ENCODE measurements at places on chromosomes 4 and X.
A peak's percentile ranks its signal among the peaks of the same experiment; 100 is the strongest.

- DNase-seq: no peak
These were observed 5.1 kb downstream of the TIMP1 start for GRCh38 chrX:47587091-47587891.

DNA sequence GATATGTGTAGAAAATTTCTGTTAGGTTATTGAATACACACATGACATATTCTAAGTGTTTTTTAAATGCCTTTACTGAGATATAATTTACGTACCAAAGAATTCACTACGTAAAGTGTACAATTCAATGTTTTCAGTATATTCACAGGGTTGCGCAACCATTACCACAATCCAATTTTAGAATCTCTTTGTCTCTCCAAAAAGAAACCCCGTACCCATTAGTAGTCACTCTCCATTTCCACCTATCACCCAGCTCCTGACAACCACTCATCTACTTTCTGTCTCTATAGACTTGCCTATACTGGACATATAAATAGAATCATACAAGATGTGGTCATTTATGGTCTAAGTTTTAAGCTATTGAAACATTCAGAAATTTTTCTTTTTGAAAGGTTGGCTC, 53.0 kb upstream of the FBXW7 start:
- DNase-seq: no peak

DNA sequence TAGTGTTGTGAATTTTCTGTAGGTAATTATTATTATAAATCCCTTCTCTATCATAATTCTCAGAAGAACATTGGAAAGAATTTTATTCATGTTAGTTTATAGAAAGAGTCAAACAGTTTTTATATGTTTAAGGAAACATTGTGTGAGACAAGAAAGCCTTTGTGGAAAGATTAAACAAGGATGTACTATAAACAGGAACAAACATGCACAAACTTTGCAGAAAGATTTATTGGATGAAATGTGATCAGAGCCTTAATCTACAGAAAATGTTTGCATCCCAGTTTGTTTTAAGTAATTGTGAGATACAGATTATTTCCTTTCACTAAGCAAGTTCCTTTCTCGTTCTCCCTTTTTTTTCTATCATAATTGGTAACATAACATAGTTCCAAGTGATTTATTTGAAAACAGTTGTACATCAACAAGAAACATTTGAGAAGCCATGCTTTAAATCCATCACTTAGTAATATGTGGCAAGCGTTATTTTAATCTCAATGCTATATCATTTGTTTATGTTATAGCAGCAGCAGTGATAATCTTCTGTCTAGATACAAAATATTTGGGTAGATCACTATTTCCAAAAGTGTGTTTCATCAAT, 129.4 kb downstream of the SLC4A4 start:
- no peak for DNase-seq

- DNase-seq: no peak
These were observed 542.3 kb upstream of the GRIA3 start for GRCh38 chrX:122641826-122642225.

- no peak for DNase-seq
These were observed 111.7 kb downstream of the STK32B start for GRCh38 chr4:5162909-5163508.

- DNase-seq: no peak
These were observed 111.6 kb downstream of the FAM53A start for GRCh38 chr4:1572521-1572920.

GRCh38 chrX:57070185-57070984, 51.0 kb downstream of the SPIN2B start:
- no peak for DNase-seq

- DNase-seq: no peak
These were observed 795.3 kb upstream of the AADAT start for GRCh38 chr4:170884969-170885570.

GRCh38 chr4:104494822-104495559, at the start of gene CXXC4:
Gene CXXC4, minus strand, starts transcription at chr4:104494894. Its CDS starts 3,092 bp downstream, at chr4:104491802.
- no peak for DNase-seq

DNA sequence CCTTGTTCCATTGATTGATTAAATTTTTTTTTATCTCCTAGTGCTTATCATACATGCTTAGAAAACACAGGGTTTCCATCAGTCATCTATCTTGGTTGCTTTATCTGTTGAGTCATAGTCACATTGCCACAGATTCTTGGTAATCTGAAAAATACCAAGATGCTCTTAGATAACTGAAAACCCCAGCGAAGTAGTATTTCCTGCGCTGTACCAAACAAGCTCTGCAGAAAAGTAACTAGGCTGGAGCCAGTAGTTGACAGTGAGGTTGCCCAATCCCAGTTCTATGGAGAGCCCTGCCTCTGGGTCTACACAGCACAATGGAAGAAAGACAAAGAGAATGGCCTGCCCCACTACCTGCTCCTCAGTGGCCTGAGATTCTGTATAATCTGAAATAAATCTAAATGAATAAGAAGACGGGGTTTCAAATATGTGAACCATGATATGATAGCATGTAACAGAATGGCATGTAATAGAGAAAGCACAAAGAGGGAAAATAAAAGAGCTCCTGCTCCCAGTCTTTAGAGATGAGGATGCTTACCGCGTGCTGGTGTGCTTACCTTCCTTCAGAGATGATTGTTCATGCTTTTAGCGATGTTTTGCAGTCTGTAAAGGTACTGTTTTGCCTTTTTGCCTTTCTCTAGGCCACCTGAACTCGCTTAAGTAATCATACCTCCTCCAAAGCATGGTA, 55.3 kb upstream of the RAPGEF2 start:
- DNase-seq: peak; percentile 93

- no peak for DNase-seq
These were observed 585.6 kb downstream of the IL1RAPL1 start for GRCh38 chrX:29172880-29173279.

DNA sequence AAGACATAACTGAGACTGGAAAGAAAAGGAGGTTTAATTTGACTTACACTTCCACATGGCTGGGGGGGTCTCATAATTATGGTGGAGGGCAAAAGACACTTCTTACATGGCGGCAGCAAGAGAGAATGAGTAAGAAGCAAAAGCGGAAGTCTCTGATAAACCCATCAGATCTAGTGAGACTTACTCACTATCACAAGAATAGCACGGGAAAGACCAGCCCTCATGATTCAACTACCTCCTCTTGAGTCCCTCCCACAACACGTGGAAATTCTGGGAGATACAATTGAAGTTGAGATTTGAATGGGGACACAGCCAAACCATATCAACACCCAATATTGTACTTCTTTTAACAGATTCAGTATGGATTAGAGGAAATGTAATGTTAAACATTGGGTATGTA, 646.6 kb downstream of the ANKRD50 start:
- DNase-seq: no peak

DNA sequence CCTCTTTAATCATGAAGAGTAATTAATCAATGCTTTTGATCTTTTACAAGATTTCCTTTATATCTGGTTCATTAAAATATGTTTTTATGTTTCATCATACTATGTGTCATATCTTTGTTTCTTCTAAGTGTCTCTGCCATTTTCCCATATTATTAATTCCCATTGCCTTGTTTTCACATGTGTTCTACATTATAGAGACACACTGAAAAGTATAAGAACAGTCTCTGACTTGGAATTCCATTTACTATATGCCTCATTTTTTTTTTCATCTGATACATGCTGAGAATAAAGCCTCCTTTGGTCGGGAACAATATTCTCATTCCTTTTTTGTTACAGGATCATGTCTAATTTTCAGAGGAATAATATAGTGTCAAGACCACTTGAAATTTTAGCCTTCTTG, 4.3 kb downstream of the BANK1 start:
- no peak for DNase-seq

DNA sequence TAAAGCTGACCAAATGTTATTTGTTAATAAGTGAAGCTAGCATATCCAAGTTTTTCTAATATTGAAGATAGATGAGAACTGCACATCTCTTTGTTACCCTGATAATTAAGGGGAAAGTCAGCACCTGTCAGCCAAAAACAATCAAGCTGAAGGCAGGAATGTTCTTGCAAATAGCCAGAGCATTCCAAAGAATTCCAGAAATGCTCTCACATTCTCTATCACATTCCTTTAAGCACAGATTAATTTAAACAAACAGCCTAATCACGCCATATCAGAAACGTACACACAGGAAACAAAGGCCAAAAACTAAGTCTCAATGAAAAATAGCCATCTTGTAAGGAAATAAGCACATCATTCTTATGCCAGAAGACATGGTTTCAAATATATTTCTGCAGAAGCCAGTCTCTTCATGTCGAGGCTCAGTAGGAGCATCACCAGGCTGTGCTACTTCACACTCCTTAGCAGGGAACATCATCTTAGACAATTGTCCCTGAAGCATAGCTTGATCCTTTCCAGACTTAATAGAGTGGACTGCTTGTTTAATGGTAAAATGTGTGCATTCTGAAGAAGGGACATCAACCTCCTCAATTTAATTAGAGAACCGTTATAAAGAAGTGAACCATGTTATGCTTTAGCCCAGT, 252.9 kb upstream of the TTC29 start:
- DNase-seq: no peak

GRCh38 chr4:4415806-4416805, 29.2 kb downstream of the NSG1 start:
- no peak for DNase-seq

GRCh38 chr4:107166181-107166580, 130.1 kb upstream of the DKK2 start:
- no peak for DNase-seq

DNA sequence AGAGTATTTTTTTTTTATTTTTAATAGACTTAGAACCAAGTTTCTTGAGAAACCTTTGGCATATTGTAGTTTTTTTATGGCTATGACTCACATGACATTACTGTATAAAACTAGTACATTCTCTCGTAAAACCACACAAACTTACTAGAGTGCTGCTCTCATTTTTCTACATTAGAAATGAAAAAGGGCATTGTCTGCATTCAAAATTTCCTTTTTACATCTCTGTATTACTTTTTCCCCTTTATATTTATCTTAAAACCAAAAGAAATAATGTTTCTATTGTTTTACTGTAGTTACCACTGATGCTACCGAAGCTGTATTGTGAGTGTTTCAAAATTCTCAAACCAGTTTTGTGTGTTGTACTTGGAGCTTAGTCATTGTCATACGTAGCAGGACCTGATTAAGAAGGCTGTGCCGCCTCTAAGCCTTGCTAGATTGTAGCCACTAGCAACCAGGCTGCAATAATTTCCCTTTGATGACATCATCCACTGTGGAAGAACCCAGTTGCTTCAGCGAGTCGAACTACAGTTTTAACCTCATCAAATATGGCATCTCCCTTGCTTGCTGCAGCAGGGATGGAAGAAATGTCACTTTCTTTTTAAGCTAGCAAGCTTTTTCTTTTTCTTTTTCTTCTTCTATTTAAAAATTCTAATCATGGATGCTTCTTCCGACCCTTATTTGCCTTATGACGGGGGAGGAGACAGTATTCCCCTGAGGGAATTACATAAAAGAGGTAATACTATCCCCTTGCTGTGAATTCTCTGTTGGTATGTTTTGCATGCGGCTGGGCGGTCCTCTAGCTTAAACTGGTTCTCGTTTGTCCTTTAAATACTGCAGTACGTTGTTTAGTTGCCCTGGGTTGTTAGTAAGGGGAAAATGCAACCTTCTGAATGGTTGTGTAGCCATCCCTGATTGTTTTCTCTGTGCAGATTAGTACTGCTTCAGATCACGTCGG, 39.6 kb downstream of the CLCN3 start:
- peak; percentile 92 for DNase-seq

DNA sequence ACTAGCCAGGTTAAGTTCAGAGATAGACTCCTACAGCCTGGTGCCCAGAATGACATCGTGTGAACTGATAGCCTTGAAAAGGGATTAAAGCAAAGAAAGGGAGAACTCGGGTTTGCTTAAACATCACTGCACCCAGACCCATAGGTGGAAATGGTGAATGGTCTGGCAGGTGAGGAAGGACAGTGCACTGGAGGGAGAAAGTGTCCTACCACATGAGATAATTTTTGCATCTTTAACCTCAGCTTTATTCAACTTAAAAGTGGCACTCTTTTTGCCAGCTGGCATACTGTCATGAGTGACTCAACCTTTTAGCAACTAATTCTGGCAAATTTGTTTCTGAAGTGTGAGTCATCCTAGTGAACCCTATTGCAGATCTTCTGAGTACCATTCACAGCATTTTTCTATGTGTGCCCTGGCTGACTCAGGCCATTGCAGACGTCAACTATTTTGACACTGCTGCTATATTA, 53.0 kb upstream of the DAPP1 start:
- DNase-seq: no peak

All from T-helper 2 cell (primary cell).